Lower lobe of right lung (tissue), 2 donors: ENCODE measurements at places on chromosomes 7 and 10.

DNA sequence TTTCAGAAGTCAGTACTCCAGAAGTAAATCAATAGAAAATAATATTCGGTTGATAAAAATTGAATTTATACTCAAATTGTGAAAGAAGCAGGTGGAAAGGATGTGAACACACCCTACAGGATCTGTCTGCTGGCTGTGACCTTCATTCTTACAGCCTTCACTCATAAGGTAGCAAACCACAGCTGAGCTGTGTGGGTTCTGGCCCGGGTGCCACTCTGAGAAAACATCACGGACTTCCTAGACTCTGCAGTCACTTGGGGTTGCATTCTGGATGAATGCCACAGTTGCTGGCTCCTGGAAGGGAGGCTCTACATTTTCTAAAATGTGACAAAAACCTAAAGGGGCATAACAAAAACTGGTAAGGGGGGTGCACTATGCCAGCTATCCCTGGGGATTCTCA, 36.0 kb upstream of the ABLIM1 start:
- DNase-seq = no peak
- no peaks in the 10 kb centered on the region for H3K36me3 ChIP-seq
- H3K27ac ChIP-seq = no peak overlapping the region
- no peak overlapping the region for H3K4me3 ChIP-seq
- no peaks in the 10 kb centered on the region for H3K27me3 ChIP-seq

DNA sequence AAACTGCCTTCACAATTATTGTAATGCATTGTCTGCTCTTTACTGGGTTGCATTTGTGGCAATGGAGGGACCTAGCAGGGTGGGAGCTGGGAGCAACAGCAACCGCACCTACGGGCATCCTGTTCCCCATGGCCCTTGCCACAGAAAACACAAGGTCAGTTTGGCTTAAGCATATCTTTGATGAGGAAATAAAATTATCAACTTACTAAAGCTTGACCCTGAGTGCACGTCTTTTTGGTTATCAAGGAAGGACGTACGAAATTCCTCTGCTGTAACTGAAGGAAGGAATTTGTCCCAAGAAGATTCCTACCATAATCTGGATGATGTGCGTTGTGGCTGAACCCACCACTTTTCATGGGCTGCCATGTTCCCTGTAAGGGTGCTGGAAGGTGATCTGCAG, 19.9 kb upstream of the PTPRN2 start:
- no peak for DNase-seq
- H3K4me3 ChIP-seq = no peak overlapping the region
- H3K4me1 ChIP-seq = no peaks in the 10 kb centered on the region
- no peaks in the 10 kb centered on the region for H3K36me3 ChIP-seq

DNA sequence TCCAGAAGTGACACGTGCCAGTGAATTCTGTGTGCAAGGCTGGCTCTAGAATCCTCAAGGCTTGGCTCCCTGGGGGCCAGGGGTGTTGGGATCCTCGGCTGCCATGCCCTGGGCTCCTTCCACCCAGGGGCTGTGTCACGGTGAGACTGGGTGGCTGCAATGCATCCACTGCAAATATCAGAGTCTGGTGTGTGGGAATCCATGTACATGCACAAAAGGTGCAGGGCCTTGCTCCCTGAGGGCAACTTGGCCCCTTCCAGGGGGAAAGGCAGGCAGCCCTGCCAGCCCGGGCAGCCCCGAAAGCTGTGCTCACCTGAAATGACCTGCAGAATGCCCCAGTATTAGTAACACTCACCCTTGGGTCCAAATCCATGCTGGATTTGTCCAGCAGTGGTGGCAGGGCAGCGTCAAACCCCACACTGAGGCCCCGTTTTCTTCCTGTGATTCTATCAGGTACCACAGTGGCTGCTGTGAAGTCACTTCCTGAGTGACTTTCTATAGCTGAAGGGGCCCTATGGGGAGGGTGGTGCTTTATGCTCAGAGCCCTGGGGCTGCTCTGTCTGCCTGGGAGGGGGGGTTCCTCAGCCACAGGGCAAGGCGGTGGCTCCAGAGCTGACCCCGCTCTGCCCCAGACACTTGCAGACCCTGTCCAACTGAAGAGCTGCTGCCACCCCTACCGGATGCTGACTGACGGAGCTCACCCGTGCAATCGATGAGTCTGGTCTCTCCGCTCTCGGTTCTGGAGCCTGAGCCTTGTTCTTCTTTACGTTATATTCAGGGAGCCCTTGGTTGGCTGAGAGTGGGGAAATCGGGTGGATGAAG, 317.7 kb downstream of the GLRX3 start:
- DNase-seq = no peak
- no peak overlapping the region for H3K27ac ChIP-seq
- peaks cover 5% of the 10 kb centered on the region for H3K27me3 ChIP-seq

GRCh38 chr7:76357475-76358010, 1.2 kb downstream of the YWHAG start:
- H3K4me3 ChIP-seq = peak overlapping the region; percentile 91
- H3K27me3 ChIP-seq = no peaks in the 10 kb centered on the region
- DNase-seq = no peak
- peak overlapping the region; percentile 99 for H3K27ac ChIP-seq

GRCh38 chr7:80302078-80302477, 167.4 kb downstream of the GNAI1 start:
- no peaks in the 10 kb centered on the region for H3K4me1 ChIP-seq
- H3K27ac ChIP-seq = no peak overlapping the region
- no peak overlapping the region for H3K4me3 ChIP-seq
- DNase-seq = no peak

GRCh38 chr7:68562323-68562899, 1035.9 kb upstream of the AUTS2 start:
- no peaks in the 10 kb centered on the region for H3K36me3 ChIP-seq
- no peaks in the 10 kb centered on the region for H3K4me1 ChIP-seq
- no peak overlapping the region for H3K4me3 ChIP-seq
- H3K27me3 ChIP-seq = no peaks in the 10 kb centered on the region
- no peak for DNase-seq
- no peak overlapping the region for H3K27ac ChIP-seq

GRCh38 chr10:3151889-3152565, 20.6 kb downstream of the PITRM1 start:
- peaks cover 100% of the 10 kb centered on the region for H3K36me3 ChIP-seq
- no peak overlapping the region for H3K4me3 ChIP-seq
- no peaks in the 10 kb centered on the region for H3K27me3 ChIP-seq
- H3K4me1 ChIP-seq = no peaks in the 10 kb centered on the region
- DNase-seq = no peak
- H3K27ac ChIP-seq = no peak overlapping the region

DNA sequence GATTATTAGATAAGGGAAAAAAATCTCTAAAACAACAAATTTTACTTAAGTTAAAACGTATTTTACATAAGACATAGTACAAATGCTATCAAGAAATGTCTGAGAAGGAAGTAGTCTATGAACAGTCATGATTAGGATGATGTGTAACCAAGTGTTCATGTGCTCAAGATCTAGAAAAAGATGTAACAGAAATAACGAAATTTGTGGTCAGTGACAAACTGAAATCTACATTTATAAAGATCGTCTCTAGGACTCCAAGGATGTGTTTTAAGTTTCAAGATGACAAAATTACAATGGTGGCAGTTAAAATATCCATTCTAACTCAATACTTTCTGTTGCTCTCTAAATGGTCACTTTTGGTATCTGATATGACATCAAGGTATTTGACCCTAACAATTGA, 17.2 kb downstream of the PPP3CB start:
- no peak overlapping the region for H3K27ac ChIP-seq
- H3K36me3 ChIP-seq = peaks cover 61% of the 10 kb centered on the region
- H3K4me3 ChIP-seq = no peak overlapping the region
- no peaks in the 10 kb centered on the region for H3K27me3 ChIP-seq

GRCh38 chr7:80127412-80128160, 7.0 kb upstream of the GNAI1 start:
- no peaks in the 10 kb centered on the region for H3K4me1 ChIP-seq
- no peaks in the 10 kb centered on the region for H3K27me3 ChIP-seq
- no peak overlapping the region for H3K4me3 ChIP-seq
- H3K27ac ChIP-seq = no peak overlapping the region

- DNase-seq = peak; percentile 93
- H3K4me3 ChIP-seq = peak overlapping the region; percentile 78
- H3K4me1 ChIP-seq = peaks cover 23% of the 10 kb centered on the region
- peak overlapping the region; percentile 86 for H3K27ac ChIP-seq
Measured at GRCh38 chr7:1028044-1028770, 16.1 kb upstream of the GPR146 start.

GRCh38 chr7:129517931-129518330, 15.6 kb downstream of the SMKR1 start:
- no peak overlapping the region for H3K27ac ChIP-seq
- no peak for DNase-seq
- no peak overlapping the region for H3K4me3 ChIP-seq
- H3K36me3 ChIP-seq = no peaks in the 10 kb centered on the region
- no peaks in the 10 kb centered on the region for H3K27me3 ChIP-seq

DNA sequence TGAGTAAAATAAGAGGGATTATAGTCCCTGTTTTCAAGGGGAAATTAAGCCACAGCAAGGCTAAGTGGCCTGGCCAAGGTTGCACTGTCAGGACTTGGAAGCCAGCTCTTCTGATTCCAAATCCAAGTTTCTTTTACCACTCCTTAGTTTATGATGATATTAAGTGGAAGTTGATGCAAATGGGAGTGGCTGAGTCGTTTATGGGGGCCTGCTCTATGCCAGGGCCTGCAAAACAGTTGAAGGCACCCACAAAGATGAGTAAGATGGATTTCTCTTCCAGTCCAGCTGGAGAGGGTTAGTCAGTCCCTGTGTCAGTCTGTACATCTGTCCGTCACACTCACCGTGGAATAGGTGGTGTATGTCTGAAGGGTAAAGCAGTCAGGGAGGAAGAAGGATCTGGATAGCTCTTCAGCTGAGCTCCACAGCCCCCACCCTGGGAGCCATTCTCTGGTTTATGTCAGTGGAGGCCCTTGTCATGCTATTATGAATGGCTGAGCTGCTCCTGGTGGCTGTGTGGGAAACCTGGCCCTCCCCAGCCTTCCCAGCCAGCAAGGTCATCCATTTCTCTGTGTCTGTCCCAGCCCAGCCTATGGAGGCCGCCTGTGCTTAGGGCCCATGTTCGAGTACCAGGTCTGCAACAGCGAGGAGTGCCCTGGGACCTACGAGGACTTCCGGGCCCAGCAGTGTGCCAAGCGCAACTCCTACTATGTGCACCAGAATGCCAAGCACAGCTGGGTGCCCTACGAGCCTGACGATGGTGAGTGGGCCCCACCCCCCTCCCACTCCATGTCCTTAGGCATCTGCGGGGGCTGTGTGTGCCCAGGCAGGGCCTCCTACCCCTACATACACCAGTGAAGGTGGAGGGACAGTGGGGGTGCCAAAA, 44.5 kb downstream of the TBATA start:
- no peak for DNase-seq
- no peaks in the 10 kb centered on the region for H3K36me3 ChIP-seq
- no peak overlapping the region for H3K27ac ChIP-seq
- peaks cover 22% of the 10 kb centered on the region for H3K4me1 ChIP-seq
- no peaks in the 10 kb centered on the region for H3K27me3 ChIP-seq

DNA sequence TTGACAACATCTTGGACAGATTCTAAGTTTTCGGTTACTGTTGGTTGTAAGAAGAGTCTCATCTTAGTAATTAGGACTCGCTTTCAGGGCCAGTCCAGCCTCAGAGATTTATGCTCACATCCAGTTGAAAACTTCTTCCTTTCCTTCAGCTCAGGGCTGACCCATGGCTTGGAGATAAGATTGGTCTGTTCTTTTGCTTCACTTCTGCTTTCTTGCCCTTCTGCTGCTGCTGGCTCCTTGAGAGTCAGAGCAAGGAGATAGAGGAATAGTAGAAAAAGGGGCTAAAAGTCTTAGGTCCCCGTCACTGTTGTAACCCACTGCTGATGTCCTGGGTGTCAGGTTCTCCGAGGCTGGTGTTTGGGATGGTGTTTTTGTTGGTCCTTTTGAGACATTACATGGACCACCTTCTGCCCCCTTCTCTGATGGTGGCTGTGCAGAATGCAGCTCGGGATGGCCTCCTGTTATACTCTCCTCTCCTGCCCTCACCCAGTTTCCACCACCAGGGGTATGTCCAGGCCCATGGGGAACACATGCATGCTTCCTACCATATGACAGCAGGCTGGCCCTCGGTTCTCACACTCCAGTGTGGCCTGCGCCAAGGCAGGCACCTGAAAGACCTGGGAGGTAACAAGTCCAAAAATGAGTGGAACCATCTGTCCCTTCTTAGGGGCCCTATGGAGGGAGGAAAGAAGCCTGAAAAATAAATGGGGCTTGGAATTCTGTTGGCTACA, 67.8 kb upstream of the PCBD1 start:
- H3K4me3 ChIP-seq = no peak overlapping the region
- DNase-seq = no peak
- no peaks in the 10 kb centered on the region for H3K4me1 ChIP-seq
- H3K36me3 ChIP-seq = no peaks in the 10 kb centered on the region

- no peaks in the 10 kb centered on the region for H3K36me3 ChIP-seq
- DNase-seq = no peak
- H3K27me3 ChIP-seq = no peaks in the 10 kb centered on the region
- no peak overlapping the region for H3K27ac ChIP-seq
- H3K4me3 ChIP-seq = no peak overlapping the region
Measured at GRCh38 chr10:128377988-128378387, 251.8 kb upstream of the MKI67 start.

DNA sequence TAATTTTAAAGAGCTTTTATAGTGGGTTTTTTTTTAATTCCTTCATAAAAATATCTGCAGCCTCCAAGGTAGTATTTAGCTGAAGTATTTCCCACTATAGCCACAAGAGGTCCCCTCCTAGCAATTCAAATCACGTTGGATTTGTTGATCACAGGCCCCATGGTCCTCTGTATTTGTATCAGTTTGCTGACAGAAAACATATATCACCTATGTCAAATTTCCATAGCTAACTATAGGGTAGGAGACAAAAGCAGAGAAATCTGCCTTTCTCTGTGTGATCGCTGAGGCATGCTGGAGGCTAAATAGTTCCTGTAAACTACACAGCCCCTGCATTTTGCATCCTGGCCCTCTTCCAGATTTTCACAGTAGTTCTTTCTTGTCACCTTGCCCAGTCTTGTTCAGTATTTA, 1.7 kb upstream of the CTNNA3 start:
- DNase-seq = no peak
- H3K4me1 ChIP-seq = no peaks in the 10 kb centered on the region
- H3K27ac ChIP-seq = no peak overlapping the region
- H3K27me3 ChIP-seq = peaks cover 9% of the 10 kb centered on the region

GRCh38 chr10:73810735-73811465, 498 bp downstream of the NDST2 start:
- H3K27ac ChIP-seq = peak overlapping the region; percentile 95
- H3K27me3 ChIP-seq = no peaks in the 10 kb centered on the region
- peak; percentile 70 for DNase-seq
- peaks cover 24% of the 10 kb centered on the region for H3K4me1 ChIP-seq
- H3K36me3 ChIP-seq = peaks cover 55% of the 10 kb centered on the region
- peak overlapping the region; percentile 94 for H3K4me3 ChIP-seq

DNA sequence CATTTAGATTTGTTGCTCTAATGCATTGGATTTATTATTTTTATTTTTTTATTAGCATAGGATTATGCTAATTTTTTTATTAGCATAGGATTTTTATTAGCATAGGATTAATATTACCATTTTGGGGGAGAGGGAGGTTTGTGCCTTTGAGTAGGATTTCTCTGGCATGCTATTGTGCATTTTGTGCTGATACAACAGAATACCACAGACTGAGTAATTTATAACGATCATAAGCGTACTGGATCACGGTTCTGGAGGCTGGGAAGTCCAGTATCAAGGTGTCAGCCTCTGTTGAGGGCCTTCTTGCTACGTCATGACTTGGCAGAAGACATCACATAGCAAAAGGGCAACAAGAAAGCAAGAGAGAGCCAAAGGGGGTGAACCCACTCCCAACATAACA, 187.5 kb downstream of the XPNPEP1 start:
- no peak overlapping the region for H3K4me3 ChIP-seq
- H3K27me3 ChIP-seq = no peaks in the 10 kb centered on the region
- no peak for DNase-seq
